Pancreas (tissue), 10 donors: ENCODE measurements at places on chromosomes 16 and 17. TPM values are rescaled to one million over a fixed set of nuclear protein-coding genes. Genes with fewer than 3 reads are reported as not detected.

DNA sequence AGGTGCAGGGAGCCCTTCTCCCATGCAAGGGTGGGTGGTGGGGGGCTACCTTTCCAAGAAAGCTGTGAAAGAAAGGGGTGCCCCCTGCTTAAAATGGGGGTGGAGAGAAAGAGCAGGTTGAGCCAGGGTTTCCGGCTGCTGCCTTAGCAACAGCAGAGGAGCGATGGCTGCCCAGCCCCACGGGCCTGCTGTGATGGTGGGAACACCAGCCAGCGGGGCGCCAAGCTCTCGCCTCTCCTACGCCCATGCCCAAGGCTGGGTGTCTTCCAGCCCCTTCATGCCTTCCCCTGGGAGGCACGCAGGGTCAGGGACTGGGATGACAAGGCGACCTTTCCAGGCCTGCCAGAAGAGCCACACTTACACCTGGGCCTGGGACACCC, 3.0 kb downstream of the FMNL1 start:
- DNase-seq: no peak

GRCh38 chr17:71164561-71164960, 956.3 kb upstream of the SOX9 start:
- no peak for DNase-seq

The SEPTIN1 gene
- total RNA-seq: 1.8 TPM

DNA sequence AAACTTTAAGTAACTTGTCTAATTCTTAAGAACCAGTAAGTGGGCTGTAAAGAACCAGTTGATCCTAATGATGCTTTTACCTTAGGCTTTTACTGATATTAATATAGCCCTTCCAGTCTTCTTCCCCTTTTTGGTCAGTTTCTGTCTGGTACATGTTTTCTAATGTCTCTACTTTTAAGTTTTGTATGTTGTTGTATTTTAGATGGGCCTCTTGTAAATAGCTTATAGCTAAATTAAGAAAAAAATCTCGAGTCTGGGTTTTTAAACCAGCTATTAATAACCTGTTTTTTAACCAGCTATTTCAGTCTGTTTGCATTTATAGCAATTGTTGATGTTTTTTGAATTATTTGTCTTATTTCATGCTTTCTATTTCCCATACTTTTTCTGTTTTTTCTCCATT, 79.0 kb downstream of the PITPNC1 start:
- DNase-seq: no peak

The KRT33A gene
- total RNA-seq: not detected

DNA sequence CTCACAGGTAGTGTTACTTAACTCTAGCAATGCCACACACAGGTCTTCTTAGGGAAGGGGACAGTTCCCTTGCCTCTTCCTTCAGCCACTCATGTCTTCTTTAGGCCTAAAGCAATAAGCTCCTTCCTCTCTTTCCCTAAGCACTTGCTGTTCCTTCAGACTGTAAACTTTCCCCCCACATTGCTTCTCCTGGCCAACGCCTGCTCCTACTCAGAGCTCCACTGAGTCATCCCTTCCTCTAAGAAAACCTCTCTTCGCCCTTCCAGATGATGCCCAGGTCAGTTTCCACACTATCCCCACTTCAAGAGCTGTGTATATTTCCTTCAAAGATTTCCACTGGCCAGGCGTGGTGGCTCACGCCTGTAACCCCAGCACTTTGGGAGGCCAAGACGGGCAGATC, 12.5 kb upstream of the EPOP start:
- no peak for DNase-seq

- DNase-seq: peak; percentile 62
Measured at GRCh38 chr17:42667088-42667951, 8.2 kb downstream of the TUBG2 start.

The CCDC154 gene
- 1.6 TPM for total RNA-seq

DNA sequence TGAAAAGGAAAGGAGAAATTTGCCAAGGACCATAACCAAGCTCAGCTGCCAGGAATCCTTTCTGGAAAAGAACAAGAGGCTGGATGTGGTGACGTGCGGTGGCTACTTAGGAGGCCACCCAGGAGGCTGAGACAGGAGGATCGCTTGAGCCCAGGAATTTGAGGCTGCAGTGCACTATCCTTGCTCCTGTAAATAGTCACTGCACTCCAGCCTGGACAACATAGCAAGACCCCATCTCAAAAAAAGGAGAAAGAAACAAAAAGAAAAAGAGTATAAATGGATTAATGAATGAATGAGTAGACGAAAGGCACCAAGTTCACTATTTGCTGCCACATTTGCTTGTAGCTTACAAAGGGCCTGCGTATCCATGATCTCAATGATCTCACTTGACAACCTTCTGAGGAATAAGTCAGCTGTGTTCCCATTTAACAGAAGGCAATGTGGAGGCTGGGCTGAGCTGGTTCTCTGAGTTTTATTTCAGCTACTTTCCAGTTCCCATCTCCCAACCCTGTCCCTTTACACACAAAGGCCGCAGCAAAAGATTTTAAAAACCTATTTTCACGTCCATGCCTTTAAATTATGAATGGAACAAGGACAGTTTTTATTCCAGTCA, 29.8 kb downstream of the ARSG start:
- no peak for DNase-seq

GRCh38 chr17:74407384-74407783, 24.5 kb upstream of the GPRC5C start:
- no peak for DNase-seq

The BAHCC1 gene
- 11.2 TPM for total RNA-seq

The C16orf96 gene
- 0.31 TPM for total RNA-seq

The CCDC200 gene
- not detected for total RNA-seq

The SPNS3 gene
- 0.89 TPM for total RNA-seq

DNA sequence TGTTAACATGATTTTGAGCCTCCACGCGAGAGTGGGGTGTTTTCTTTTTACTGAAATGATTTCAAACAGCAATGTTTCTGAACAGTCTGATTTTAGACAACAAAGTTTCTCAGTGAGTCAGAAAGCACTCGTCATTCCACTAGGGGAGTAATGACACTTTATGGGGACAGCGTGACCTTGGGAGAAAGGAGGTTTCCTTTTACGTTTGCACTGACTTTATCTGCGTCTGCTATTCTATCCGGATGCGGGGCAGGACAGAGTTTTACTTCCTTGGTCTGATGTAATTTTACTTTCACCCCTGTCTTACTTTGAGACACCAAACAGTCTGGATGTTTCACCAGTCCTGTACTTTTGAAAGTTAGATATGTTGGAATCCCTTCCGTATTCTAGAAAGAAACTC, 20.7 kb downstream of the SLC47A1 start:
- DNase-seq: no peak

- no peak for DNase-seq
Measured at GRCh38 chr17:70582777-70583176, 413.4 kb downstream of the KCNJ2 start.

The ADAMTS18 gene
- total RNA-seq: not detected

DNA sequence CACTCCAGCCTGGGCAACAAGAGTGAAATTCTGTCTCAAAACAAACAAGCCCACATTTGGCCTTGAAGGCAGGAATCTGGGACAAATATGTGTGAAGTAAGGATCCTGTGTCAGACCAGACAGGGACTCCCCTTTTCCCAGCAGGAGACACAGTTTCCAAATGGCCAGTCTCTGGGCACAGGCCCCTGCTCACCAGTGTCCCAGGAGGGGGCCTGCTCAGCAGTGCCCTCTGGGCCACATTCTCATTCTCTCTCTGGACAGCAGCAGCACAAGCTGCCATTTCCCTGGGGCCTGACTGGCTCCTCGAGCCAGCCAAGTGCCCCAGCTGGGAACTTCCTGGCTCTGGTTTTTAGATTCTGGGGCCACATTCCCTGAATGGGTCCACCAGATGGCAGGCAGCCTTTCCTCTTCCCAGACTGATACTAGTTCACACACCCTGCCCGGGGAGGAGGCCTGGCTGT, 11.7 kb upstream of the MNT start:
- DNase-seq: peak; percentile 84

GRCh38 chr17:76934561-76935320, 66.5 kb downstream of the MGAT5B start:
- no peak for DNase-seq

GRCh38 chr16:86353148-86353547, 157.2 kb upstream of the FOXF1 start:
- DNase-seq: no peak

- DNase-seq: no peak
Measured at GRCh38 chr16:7979448-7980132, 610.7 kb downstream of the TMEM114 start.

DNA sequence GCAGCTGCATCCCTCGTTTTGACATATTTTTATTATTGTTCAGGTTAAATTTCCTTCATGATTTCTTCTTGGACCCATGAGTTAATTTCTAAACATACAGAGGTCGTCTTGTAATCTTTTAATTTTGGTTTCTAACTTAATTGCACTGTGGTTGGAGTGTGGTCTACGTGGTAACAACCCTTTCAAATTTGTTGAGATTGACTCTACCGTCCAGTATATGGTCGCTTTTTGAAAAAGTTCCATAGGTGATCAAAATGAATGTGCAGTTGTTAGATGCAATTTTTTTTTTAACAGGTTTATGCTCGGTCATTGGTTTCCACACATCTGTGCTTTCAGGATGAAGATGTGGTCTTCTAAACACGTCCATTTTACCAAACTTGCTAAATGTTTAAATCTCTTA, 11.0 kb upstream of the SLC6A4 start:
- no peak for DNase-seq

- DNase-seq: no peak
Measured at GRCh38 chr17:49501496-49501895, 6.4 kb downstream of the NGFR start.

DNA sequence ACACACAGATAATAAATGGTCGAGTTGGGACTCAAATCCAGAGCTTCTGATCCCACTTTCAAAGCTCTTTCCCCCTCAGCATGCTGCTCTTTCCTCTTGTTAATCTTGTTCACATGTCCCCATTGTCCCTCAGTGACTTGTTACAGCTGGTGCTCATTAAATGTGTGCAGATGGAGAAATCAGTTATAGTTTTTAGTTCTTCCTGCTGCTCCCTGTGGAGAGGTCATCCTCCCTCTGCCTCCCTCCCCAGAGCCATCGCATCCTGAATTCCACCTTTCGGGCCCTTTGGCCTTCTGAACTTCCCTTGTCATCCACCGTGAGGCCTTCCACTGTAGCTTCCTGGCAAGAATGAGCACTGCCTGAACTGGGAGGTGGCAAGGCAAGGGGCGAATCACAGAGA, 179.6 kb downstream of the WSCD1 start:
- DNase-seq: no peak

GRCh38 chr16:13983625-13984024, 63.7 kb downstream of the ERCC4 start:
- DNase-seq: no peak

The AANAT gene
- not detected for total RNA-seq

DNA sequence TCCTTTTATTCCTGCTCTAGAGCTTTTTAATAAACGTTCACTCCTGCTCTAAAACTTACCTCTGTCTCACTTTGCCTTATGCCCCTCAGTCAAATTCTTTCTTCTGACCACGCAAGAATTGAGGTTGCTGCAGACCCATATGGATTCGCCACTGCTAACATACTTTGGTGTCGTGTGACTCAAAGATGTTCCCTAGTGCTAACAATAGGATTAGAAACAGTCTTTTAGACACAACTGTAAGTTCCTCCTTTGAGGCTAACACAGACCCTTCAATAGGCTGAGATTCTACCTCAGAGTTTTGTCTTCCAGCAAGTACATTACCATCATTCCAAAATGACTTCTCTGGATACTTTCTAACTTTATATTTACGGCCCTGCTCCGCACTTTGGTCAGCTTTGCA, 149.5 kb upstream of the COX10 start:
- no peak for DNase-seq

GRCh38 chr17:80724775-80725266, 180.2 kb downstream of the RPTOR start:
- DNase-seq: no peak

DNA sequence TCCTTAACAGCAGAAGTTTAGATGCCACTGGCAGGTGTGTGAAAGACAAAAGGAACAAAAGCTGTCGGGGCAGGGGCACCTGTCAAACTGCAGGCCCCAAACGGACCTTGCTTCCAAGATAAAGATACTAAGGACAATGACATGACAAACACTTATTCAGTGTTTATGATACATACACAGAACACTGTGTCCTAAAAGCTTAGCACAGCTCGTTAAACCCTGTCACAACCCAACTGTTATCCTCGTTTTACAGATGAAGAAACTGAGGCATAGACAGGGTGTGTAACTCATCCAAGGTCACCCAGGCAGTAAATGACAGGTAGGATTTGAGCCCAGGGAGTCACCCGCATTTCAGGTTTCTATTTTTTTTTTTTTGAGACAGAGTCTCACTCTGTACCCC, 9.6 kb downstream of the SDK2 start:
- no peak for DNase-seq

GRCh38 chr17:40832840-40833239, 10.4 kb upstream of the KRT10 start:
- DNase-seq: no peak

GRCh38 chr17:10070690-10071089, 127.7 kb downstream of the GAS7 start:
- DNase-seq: no peak

- DNase-seq: no peak
Measured at GRCh38 chr16:84501077-84501735, 3.3 kb downstream of the MEAK7 start.

- DNase-seq: no peak
Measured at GRCh38 chr17:39196808-39197291, 619 bp downstream of the CACNB1 start.

The ABCA6 gene
- 4.1 TPM for total RNA-seq

- no peak for DNase-seq
Measured at GRCh38 chr16:89924925-89925307, 1.8 kb downstream of the TUBB3 start.

The ITGB3 gene
- total RNA-seq: 2.3 TPM

DNA sequence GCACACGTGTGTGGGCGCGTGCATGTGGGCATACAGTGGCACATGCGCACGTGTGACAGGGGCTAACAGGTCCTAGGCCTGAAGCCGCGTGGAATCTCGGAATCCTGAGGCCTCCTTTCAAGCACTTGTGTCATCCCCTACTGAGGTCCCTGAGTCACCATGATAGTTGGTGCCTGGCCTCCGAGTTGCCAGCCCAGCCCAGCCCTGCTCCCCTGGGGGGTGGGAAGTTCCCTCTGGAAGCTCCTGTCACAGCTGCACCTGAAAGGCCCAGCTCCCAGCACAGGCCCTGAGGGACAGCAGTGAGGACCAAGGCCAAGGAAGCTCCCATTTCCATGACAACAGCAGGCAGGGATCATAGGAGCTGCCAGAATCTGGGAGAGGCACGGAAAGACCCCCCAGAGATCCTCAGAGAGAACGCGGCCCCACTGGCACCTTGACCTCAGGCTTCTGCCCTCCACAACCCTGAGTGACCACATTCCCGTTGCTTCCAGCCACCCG, 35.4 kb upstream of the ENPP7 start:
- no peak for DNase-seq

- no peak for DNase-seq
Measured at GRCh38 chr17:42182927-42183734, 2.1 kb downstream of the HCRT start.
